ENCODE measurements at places on chromosomes 5 and 9.

GRCh38 chr5:5700549-5700948, 278.1 kb downstream of the ICE1 start:
- no peak for DNase-seq

DNA sequence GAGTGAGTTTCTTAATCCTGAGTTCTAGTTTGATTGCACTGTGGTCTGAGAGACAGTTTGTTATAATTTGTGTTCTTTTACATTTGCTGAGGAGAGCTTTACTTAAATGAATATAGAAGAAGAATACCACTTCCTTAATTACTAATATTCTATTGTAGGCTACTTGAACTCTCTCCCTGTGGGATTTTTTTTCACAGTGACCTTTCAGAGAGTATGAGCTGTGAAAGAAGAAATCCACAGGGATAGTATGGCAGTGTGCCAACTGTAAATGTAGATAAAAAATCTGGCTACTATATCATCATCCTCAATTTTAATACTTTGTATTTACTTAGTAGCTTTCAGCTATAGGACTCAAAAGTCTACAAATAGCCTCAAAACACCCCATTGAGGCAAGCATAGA, 67.3 kb downstream of the COMMD10 start:
- no peak for DNase-seq

GRCh38 chr9:33750307-33750838, 45.0 kb upstream of the PRSS3 start:
- DNase-seq: no peak

- DNase-seq: peak; percentile 0
These were observed 340.0 kb upstream of the EDIL3 start for GRCh38 chr5:84724683-84725082.

- DNase-seq: no peak
These were observed 79.9 kb downstream of the ACTL7B start for GRCh38 chr9:108775901-108776306.

DNA sequence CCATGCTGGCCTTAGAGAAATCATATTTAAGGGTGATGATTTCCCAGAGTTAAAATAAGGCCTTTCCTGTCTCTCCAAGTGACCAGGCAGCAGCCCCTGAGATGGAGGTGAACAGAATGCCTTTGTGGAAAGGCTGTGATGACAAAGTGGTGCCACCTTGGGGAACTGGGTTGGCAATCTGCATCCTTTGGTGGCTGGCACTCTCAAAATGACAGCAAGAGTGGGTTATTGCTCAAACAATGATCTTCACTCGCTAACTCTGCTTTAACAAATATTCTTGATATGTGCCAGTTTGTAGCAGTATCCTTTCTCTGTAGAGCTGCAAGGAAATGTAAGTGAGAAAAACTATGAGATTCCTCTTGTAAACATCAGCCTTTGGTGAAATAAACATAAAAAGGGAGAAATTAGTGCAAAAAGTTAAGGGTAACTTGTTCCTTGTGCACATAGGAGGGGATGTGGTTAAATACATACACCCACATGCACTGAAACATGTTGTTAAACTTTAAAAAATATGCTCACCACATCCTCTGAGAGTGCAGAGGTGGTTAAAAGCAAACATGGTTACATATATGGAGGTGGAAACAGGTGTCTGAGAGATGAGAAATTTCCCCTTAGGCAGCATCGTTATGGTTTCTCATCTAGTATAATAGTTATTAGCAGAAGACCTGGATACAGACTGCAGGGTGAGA, 373.4 kb upstream of the CTNND2 start:
- DNase-seq: no peak

GRCh38 chr5:152349683-152350526, 55.2 kb downstream of the NMUR2 start:
- DNase-seq: no peak

- DNase-seq: peak; percentile 87
These were observed 102.7 kb upstream of the VCAN start for GRCh38 chr5:83368835-83369234.

DNA sequence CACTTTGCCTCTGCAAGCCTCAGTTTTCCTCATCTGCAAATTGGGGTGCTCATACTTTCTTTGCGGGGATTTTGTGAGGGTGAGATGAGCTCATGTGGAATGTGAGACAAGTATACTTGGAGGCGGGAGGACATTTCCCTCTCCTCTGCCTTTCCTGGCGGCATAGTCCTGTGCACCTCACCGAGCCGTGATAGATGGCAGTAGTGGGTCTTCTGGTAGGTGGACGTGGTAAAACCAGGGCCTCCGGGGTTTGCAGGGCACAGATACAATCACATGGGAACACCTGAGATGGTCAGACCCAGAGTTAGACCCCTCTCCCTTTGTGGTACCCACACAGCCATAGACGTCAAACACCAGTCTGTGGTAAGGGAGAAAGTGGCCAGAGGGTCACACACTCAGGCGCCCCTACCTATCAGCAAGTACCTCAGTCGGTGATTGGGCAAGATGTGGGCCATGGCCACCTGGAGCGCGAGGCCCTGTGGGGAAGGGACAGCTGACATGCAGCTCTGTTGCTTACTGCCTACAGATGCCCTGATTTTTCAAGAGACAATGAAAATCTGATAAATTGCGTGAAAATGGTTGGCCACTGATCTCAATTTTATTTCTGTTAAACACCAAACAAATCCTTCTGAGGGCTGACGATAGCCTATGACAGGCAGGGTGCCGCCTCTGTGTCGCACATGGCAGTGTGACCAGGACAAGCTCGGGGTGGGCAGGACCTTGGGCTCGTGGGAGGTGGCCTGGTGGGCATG, 9.9 kb downstream of the ERGIC1 start:
- DNase-seq: no peak

DNA sequence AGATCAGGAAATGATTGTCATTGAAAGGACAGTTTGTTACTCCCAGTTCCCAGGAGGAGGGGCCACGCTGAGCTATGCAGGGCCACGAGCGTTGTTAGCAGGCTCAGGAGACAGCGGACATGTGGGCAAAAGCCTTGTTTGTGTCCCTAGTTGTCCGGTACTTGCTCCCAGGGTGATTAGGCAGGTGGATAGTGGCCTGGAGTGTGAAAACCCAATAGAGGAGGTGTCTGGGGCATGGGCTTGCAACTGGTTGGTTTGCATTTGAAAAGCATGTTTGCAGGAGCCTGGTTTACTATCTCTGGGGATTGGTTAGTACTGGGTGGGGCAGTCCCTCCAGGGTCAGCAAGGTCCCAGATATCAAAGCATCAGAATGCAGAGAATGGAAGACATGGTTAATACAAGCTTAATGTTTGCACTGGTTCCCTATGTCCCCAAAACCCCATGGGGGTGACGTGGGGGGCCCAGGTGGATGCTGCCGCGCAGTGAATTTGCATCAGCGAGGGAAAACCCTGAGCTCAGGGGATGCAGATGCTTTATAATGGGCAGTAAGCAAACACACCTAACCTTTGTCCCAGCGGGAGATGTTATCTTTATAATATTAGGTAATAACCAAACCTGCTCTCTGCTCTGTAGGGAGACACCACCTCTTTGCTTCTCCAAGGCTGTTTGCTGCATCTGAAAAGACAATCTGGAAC, 39.7 kb downstream of the ROPN1L start:
- DNase-seq: no peak

DNA sequence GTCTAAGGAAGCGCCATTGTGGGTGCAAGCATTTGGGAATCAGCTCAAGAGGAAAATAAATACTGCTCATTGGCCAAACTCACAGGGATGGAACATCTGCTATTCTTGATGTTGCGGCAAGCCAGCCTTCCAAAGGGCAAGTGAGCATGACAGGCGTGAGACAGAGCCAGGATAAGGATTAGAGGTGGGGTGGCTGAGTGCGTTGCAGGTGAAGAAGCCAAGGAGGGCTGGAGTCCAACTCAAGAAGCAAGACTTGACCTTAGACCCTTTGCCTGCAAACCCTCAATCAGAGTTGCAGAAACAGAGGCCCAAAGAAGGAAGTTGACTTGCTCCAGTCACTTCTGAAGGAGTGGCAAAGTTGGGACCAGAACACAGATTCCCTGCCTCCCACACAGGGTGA, 79.4 kb downstream of the WWC1 start:
- DNase-seq: no peak

DNA sequence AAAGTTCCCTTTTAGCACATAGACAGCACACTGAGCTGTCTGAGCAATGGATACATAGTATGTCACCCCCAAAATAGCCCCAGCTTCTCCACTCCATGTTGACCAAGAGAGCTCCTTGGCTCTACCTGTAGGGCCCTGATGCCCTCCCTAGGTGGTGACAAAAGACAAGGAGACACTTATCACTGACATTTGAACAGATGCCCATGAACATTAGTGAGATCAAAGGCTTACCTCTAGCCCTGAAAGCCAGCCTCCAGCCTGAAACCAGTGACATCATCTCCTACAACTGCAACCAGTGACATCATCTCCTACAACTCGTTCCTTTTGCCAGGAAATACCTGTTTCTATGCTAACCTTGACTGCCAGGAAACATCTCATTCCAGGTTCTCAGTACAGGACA, 122.7 kb downstream of the FSTL4 start:
- no peak for DNase-seq

DNA sequence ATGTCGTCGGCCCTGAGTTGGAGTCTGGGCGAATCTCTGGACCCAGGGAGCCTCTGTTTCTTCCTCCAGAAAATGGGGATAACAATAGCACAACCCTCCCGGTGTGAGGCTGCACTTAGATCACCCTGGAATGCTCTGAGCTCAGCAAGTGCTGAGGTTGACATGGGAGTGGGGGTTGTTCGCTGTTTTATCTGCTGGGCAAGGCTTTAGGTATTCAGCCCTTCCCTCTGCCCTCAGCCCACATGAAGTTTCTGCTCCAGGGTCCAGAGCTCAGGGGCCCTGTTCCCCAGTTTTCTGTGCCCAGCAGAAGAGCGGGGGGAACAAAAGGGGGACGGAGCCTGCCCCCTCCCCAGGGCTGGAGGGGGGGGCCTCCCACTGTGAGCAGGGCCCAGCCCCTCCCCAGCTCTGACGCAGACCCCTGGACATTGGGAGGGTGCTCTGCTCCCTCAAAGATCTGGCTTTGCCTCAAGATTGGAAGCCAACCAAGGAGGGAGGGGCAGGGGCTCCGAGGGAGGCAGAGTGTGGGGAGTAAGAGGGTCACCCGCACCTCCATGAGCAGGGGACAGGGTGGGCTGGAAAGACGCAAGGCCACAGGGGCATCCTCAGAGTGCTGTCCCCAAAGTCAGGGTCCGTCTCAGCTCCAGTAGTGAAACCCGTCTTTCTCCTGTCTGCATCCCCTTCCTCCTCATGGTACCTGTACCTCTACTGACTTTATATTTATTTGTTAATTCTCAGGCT, 215.6 kb downstream of the C9orf50 start:
- no peak for DNase-seq

- DNase-seq: no peak
These were observed 306.3 kb downstream of the FER start for GRCh38 chr5:109053995-109054417.

DNA sequence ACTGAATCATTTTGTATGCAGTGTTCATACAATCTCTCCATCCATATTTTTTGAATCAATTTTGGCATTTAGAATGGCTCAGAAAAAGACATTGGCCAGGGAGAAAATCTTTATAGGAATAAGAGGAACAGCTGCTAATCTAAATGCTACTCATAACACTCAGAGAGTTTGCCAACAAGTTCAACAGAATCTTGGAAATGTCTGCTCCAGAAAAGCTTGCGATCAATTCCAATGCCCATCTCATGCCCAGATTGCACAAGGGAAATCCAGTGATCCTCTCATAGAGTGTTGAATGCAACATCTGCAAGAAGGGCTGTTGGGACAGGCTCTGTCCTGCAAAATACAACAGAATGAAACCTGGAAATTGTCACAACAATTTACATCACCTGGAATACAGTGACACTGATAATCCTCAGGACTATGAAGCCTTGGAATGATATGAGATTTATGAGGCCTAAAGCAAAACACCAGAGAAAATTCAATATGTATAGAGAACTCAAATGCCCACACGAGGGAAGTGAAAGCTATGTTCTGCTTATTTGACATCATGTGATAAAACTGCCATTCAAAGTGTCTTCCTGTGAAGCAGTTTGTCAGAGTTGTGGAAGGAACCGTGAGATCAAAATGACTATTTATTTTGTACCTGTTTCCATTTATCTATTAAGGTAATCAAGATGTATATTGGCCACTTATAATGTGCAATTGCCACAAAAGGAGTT, 190.1 kb downstream of the PARP8 start:
- peak; percentile 68 for DNase-seq

DNA sequence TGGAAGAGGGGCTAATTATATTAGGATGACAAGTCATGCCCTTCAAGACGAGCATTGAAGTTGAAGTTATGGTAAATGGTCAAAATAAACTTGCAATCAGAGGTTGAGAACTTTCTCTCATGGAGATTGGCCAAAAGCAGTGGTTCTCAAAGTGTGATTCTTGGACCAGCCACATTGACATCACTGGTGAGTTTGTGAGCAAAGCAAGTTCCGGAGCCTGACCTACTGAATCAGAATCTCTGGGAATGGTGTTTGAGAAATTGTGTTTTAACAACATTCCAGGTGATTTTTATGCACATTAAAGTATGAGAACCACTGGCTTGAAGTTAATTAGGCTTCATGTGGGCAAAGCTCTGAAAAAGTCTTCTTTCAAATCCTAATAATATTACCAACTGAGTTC, 403.5 kb downstream of the ZSWIM6 start:
- no peak for DNase-seq

GRCh38 chr5:153672347-153673090, 182.0 kb downstream of the GRIA1 start:
- DNase-seq: no peak

DNA sequence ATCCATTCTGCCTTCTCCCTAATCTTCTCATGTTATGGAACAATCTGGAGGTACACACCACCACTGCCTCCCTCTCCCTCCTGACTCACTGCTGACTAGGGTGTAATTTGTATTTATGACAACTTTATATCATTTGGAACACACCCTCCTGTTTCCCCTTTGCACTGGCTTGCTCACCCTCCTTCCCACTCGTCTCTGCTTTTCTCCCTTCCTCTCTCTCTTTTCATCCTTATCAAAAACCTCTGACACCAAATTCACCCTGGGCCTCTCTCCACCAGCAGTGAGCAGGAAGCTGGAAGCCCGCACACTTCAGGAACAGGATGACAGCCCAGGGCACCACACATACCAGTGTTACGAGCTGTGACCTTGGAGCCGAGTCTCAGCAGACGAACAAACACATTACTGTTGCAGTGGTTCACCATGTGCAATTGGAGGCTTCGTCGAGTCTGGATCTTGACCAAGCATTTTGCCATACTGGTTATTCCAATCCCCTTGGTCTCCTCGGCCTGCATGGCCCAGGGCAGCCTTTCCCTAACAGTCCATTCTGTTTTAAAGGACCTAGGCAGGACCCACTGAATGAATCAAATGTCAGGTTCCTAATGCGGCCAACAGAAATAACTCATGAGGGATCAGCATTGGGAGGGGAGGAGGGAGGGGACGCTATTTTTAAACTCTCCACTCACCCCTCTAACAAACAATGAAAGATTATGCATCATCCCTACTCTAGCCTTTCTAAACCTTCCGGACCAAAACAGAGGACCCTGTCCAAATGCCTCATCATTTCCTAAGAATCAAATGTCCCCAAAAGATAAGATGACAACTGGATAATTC, 203.9 kb upstream of the RASEF start:
- no peak for DNase-seq

DNA sequence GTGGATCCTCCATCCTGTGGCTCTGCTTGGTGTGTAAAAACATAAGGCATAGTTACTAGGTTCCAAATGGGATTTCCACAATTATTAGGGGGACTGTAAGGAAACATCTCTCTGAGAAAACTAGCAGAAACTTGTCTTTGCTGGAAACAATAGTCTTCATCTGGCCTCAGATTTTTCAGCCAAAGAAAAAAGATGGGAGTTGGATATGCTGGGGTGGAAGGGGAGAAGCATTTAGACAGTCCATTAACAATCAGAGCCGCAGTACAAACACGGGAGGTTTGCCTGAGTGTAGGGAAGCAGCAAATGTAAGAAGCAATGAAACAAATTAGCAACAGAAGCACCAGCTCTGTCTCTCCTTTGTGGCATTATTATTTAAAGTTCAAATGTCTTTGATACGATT, 402.7 kb upstream of the ZNF608 start:
- no peak for DNase-seq
